Left forelimb (tissue), 1 donor: ENCODE measurements at places on chromosomes 3 and 15.
A peak's percentile ranks its signal among the peaks of the same experiment; 100 is the strongest.

DNA sequence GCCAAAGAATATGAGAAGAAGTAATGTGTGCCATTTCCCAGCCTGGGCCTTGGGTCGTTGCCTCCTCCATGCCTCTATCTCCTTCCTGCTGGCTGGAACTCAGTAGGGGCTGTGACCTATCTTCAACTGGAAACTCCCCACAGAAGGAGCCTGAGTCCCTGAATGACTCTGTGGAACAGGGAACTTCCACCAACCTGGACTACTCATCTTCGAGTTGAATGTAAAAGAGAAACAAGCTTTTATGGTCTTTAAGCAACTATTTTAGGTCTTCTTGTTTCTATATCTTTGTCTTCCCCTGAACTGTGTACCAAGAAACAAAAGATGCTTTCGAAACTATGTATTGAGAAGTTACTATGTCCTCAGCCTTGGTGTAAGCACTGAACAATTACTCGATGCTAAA is 355.3 kb upstream of the NR2F2 start:
- DNase-seq, result no peak

- DNase-seq, result no peak
Measured at GRCh38 chr3:78050276-78051065, 1010.6 kb downstream of the ROBO2 start.

DNA sequence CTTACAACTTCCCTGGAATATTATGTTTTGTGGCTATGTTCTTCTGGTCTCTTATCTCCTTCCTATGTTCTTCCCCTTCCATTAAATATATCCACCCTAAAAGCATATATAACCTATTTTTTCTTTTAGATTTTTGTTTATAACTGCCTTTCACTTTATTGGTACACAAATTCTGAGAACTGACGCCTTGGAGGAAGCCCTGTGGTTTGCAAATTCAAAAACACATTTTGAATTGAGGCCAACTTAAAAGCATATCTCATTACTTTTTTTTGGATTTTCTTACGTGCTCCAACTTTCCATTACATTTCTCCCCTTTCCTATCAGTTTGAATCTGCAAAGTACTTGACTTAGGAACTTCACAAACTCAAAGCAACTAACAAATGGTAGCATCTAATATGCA is 15.3 kb upstream of the COLQ start:
- no peak for DNase-seq

GRCh38 chr3:134754768-134755559 is 40.1 kb upstream of the EPHB1 start:
- DNase-seq, result no peak

DNA sequence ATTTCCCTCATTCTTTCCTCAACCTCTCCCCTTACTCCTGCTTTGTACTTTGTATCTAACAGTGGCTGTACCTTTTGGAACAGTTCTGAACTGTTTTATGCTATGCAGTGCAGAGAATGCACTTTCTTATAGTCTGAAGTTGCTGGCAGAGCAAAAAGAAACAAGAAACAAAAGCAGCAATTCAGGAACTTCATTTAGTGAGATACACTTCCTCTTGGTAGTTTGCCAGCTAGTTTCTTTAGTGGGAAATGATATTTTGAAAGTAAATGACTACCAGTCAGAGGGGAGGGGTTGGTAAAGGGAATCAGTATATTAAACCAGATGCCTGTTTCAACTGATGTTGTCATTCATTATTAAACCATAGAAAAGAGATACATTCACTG is 55.0 kb upstream of the CHD2 start:
- no peak for DNase-seq

- DNase-seq, result no peak
Measured at GRCh38 chr15:39969002-39969394, 35.1 kb downstream of the EIF2AK4 start.

GRCh38 chr15:67924359-67924974 is 84.6 kb upstream of the RNU6-1 start:
- no peak for DNase-seq

DNA sequence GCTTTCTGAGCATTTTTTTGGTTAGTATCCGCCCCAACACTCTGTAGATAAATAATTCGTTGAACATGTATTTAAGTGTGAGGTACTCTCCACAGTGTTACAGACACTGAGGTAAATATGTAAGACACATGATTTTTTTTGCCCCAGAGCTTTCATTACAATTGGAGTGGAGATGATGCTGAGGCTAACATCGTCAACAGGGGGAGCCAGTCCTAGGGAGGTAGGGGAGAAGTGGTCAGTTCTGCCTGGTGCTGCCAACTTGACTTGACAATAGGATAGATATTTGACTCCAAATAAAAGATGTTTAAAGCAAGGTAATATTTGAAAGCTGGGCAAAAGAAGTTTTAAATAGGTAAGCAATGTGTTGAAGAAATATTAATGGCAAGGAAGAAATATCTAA is 295.7 kb downstream of the UNC13C start:
- no peak for DNase-seq

DNA sequence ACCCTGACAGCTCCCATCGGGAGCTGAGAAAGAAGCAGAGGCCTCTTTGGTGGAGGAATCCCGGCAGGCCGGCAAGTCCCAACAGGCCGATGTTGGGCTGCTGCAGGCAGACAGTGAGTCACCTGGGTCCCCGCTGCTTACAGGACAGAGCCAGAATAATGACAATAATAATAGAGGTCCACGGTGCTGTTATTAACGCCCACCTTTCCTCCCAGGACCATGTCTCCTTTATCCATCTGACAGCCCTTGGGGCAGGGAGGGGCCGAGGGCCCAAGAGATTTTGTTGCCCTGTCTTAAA is 29.3 kb upstream of the MAGEF1 start:
- no peak for DNase-seq

DNA sequence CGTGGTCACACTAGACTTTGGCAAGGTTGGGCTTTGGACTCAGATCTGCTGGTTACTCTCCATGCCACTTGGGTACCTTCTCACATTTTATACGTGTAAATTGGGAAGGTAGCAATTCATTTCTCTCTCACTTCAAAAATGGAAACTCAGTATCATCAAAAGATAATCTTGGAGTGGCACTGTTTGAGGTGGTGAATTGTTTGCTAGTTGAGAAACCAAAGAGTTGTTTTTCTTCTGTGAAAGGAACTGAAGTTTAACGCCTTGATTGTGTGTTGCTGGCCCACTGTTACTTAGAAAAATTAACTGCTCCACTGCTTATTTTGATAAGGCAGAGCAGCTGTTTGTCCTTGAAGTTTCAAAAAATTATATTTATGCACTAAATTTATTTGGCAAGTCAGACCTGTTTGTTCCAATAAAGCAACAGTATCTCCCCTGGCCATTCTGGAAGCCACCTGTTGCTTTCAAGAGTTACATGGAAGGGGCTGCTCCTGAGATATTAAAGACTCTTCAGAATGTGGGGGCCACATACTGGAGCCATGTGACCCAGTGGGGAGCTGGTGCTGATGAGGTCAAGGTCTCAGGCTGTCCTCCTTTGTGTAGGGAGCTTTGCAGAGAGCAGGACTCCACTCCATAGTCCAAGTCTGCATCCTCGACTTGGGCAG is 16.2 kb downstream of the PLCL2 start:
- no peak for DNase-seq

- DNase-seq, result no peak
Measured at GRCh38 chr3:7190095-7190494, 329.2 kb downstream of the GRM7 start.

GRCh38 chr3:46349484-46350261 is 4.2 kb upstream of the CCR2 start:
- no peak for DNase-seq

DNA sequence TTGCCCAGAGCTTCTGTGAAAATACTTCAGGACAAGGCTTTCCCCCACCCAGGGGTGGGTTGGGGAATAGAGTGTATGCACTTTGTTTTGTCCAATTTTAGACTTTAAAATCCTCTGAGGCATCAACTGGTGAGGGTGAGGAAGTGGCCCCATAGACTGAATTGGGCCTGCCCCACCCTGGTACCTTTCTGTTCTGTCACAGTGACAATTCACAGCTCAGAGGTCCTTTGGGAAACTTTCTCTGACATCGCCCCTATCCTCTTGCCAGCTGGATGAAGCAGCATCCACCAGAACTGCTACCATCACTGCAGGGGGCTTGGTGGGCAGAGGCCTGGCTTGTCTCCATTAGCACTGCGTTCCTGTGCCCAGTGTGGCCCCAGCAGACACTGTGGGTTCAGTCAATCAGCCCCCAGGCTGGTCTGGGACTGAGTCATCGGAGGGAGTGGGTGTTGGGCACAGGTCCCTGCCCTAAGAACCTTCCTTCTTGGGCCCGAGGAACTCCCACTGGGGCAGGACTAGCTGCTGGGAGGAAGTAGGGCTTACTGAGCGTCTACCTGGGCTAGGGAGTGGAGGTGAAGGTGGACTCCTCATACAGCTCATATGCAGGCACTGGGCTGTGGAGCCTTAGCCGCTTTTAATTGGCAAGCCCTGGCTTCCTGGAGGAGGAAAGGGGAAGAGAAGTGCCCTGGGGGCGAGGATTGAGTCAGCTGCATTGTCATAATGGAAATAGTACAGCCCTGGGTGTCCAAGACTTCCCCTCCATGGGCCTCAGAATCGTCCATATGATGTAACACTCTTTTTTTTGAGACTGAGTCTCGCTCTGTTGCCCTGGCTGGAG is 1.5 kb upstream of the PPM1M start:
- DNase-seq, result peak; percentile 59

- DNase-seq, result peak; percentile 71
Measured at GRCh38 chr3:107117922-107118536, 259.2 kb upstream of the CCDC54 start.

GRCh38 chr15:95857758-95858157 is 472.7 kb upstream of the NR2F2 start:
- no peak for DNase-seq

GRCh38 chr3:149382101-149382467 is 4.6 kb upstream of the TM4SF1 start:
- DNase-seq, result no peak

- no peak for DNase-seq
Measured at GRCh38 chr15:45185903-45186770, 1.6 kb downstream of the SHF start.
